ENCODE measurements at places on chromosomes 11 and 22. TPM values are rescaled to one million over a fixed set of nuclear protein-coding genes. Genes with fewer than 3 reads are reported as not detected.

GRCh38 chr11:16587670-16588069 lies 150.8 kb upstream of the C11orf58 start:
- no peaks in the 10 kb centered on the region for H3K27me3 ChIP-seq
- H3K36me3 ChIP-seq = no peaks in the 10 kb centered on the region
- H3K4me3 ChIP-seq = no peak overlapping the region
- H3K27ac ChIP-seq = no peak overlapping the region
- no peaks in the 10 kb centered on the region for H3K4me1 ChIP-seq
- no peak for DNase-seq

DNA sequence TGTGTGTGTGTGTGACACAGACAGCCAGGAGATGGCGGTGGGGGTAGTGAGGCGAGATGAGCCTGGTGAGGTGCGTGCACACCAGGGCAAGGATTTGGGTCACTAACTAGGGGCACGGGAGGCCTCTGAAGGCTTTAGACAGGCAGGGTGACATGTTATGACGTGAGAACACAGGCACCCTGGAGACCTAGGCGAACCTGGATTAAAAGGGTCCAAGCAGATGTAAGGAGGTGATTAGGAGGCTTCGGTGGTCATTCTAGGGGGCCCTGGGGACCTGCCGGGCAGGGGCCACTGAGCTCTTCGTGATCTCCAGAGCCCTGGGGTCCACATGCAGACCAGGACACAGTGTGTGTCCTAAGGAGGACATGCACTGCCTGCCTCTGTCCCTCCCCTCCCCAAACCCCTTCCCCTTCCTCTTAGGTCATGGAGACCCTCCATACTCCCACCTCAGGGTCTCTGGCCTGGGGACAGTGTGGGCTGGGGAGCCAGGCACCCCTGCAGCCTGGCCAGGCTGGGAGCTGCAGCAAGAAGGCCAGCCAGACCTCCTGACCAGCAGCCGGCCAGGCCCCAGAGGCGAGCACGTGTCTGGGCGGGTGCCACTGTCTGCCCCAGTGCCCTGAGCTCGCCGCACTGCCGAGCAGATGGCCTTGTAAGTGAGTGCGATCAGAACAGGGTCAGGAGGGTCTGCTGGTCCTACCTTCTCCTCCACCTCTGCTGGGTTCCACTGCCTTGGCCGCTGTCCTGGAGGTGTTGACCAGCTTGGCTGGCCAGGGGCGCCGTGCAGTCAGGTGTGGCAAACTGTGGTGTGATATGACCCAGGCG lies 32.1 kb downstream of the IFT27 start:
- no peaks in the 10 kb centered on the region for H3K36me3 ChIP-seq
- no peaks in the 10 kb centered on the region for H3K27me3 ChIP-seq
- DNase-seq = no peak
- no peak overlapping the region for H3K27ac ChIP-seq

DNA sequence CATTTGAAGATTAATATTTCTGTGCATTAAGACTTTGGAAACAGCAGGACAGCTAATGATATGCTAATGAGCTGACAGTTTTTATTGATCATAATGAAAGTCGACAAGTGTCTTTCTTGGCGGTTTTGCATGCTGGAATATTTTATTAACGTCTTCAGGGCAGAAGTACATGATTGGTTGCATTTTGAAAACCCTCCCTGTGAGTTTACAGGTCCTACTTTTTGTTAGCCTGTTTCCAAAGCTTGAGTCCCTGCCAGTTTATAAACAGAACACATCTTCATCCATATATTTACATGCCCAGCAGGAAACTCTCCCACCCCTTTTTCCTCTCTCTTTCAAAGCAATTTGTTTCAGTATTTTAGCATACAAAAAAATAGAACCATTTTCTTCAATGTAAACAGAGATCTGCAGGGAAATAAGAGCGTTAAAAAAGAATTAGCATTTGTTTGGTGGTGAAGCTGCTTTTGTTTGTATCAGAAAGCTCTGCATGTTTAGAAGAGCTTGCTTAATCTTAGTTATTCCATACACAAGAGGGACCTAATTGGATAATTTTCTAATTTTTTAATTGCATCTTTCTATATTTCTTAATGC lies 243.6 kb downstream of the NELL1 start:
- no peak for DNase-seq
- no peaks in the 10 kb centered on the region for H3K4me1 ChIP-seq
- no peak overlapping the region for H3K4me3 ChIP-seq
- no peaks in the 10 kb centered on the region for H3K27me3 ChIP-seq

OR10G7 gene
- not detected for total RNA-seq

GRCh38 chr11:74418509-74418895 lies 20.3 kb upstream of the PGM2L1 start:
- no peaks in the 10 kb centered on the region for H3K27me3 ChIP-seq
- no peak for DNase-seq
- no peak overlapping the region for H3K27ac ChIP-seq
- peaks cover 7% of the 10 kb centered on the region for H3K4me1 ChIP-seq
- H3K4me3 ChIP-seq = no peak overlapping the region

PANX2 gene
- total RNA-seq = 1.8 TPM

DNA sequence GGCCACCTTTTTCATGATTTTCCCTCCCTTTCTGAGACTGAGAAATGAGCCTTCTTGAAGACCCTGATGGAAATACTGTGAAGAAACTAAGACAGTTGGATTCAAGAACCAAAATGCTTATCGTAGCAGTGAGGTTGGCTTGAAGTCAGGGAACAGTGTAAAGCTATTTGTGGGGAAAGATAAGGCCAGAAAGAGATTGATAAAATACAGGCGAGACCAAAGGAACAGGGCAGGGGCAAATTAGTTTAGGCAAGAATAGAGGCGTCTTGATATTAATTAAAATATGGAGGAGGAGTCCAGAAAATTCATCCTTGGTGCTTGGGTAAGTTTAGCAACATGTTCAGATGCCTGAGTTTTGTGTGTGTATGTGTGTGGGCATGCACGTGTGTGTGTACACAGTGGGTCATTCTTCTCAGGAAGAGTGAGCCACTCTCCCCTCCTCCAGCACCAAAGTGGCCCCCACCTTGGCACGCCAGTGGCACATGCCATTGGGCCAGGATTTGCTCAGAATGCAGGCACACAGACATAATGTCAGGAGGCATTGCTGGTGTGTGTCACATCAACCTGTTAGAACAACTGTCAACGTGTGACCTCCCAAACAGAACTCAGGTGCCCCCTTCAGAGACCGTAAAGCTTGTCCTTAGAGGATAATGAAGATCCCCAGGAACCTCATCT lies 3.9 kb upstream of the EHF start:
- H3K36me3 ChIP-seq = no peaks in the 10 kb centered on the region
- no peaks in the 10 kb centered on the region for H3K27me3 ChIP-seq
- H3K4me3 ChIP-seq = no peak overlapping the region
- DNase-seq = no peak
- H3K27ac ChIP-seq = no peak overlapping the region
- no peaks in the 10 kb centered on the region for H3K4me1 ChIP-seq

DNA sequence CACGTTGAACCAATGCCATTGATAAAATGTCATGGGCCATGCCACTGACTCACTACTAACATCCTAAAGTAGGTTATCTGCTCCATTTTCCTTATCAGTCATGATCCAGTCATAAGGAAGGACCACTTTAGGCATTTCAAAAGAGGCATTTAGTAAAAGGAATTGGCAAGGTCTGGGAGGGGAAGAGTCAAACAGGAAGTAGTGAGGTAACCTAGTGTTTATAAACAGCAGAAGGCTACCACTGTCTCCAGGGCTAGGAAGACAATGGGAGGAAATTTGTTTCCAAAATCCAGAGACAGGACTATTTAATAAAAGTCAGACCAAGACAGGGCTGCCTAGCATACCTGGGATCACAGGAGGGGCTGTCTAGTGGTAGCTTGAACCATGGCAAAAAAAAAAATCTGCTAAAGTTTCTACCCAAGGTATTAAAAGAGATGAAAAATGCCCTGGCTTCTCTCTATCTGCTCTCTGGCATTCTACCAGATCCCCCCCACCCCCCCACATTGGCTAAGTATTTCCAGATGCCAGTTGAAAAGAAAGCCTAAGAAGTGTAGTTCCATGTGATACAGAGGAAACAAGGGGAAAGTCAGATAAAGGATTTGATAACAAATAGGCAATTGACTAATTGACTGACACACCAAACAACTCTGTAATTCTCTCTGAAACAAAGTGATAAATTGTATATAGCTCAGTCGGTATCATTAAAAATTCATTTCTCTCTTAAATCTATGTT lies 50.4 kb upstream of the C11orf87 start:
- H3K27ac ChIP-seq = no peak overlapping the region
- H3K36me3 ChIP-seq = no peaks in the 10 kb centered on the region
- H3K27me3 ChIP-seq = no peaks in the 10 kb centered on the region
- no peak for DNase-seq

DNA sequence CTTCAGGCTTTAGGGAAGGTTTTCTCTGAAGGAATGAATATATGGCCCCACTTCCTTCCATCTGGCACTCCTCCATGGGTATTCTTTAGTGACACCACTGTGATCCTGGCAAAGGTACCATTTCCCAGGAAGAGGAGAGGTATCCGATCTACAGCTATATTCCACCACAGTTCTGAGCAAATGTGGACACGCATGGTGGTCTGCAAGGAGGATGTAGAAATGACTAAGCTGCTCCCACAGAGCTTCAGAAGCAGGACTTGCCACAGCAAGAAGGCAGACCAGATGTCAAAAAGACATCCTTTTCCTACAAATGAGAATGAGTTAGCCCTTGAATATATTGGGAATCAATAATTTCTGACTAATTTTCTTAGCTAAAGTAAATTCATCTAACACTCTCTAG lies 45.5 kb downstream of the ARFGAP2 start:
- no peak overlapping the region for H3K4me3 ChIP-seq
- DNase-seq = no peak
- no peaks in the 10 kb centered on the region for H3K27me3 ChIP-seq
- no peaks in the 10 kb centered on the region for H3K36me3 ChIP-seq
- no peaks in the 10 kb centered on the region for H3K4me1 ChIP-seq
- no peak overlapping the region for H3K27ac ChIP-seq

GRCh38 chr11:25535467-25536272 lies 796.3 kb upstream of the ANO3 start:
- H3K36me3 ChIP-seq = no peaks in the 10 kb centered on the region
- DNase-seq = no peak
- H3K27ac ChIP-seq = no peak overlapping the region
- H3K4me3 ChIP-seq = no peak overlapping the region

- DNase-seq = peak; percentile 9
- no peaks in the 10 kb centered on the region for H3K4me1 ChIP-seq
- H3K36me3 ChIP-seq = no peaks in the 10 kb centered on the region
- no peak overlapping the region for H3K27ac ChIP-seq
Observed at GRCh38 chr11:69157156-69157821, 1.6 kb downstream of the SMIM38 start.

- no peaks in the 10 kb centered on the region for H3K27me3 ChIP-seq
- H3K36me3 ChIP-seq = peaks cover 10% of the 10 kb centered on the region
- DNase-seq = peak; percentile 20
- peaks cover 9% of the 10 kb centered on the region for H3K4me1 ChIP-seq
- no peak overlapping the region for H3K4me3 ChIP-seq
Observed at GRCh38 chr22:38305471-38306448, 11.5 kb downstream of the CSNK1E start.

- H3K27ac ChIP-seq = peak overlapping the region; percentile 69
- H3K4me1 ChIP-seq = peaks cover 38% of the 10 kb centered on the region
- DNase-seq = no peak
- H3K27me3 ChIP-seq = no peaks in the 10 kb centered on the region
- peak overlapping the region; percentile 84 for H3K4me3 ChIP-seq
Observed at GRCh38 chr11:76379807-76380158, 1.1 kb downstream of the THAP12 start.

MRGPRE gene
- not detected for total RNA-seq

GRCh38 chr11:11860103-11860979 lies 18.6 kb downstream of the USP47 start:
- no peak for DNase-seq
- peak overlapping the region; percentile 6 for H3K27ac ChIP-seq
- no peak overlapping the region for H3K4me3 ChIP-seq
- peaks cover 42% of the 10 kb centered on the region for H3K4me1 ChIP-seq
- no peaks in the 10 kb centered on the region for H3K36me3 ChIP-seq

GVQW3 gene
- total RNA-seq = 2.5 TPM

DNA sequence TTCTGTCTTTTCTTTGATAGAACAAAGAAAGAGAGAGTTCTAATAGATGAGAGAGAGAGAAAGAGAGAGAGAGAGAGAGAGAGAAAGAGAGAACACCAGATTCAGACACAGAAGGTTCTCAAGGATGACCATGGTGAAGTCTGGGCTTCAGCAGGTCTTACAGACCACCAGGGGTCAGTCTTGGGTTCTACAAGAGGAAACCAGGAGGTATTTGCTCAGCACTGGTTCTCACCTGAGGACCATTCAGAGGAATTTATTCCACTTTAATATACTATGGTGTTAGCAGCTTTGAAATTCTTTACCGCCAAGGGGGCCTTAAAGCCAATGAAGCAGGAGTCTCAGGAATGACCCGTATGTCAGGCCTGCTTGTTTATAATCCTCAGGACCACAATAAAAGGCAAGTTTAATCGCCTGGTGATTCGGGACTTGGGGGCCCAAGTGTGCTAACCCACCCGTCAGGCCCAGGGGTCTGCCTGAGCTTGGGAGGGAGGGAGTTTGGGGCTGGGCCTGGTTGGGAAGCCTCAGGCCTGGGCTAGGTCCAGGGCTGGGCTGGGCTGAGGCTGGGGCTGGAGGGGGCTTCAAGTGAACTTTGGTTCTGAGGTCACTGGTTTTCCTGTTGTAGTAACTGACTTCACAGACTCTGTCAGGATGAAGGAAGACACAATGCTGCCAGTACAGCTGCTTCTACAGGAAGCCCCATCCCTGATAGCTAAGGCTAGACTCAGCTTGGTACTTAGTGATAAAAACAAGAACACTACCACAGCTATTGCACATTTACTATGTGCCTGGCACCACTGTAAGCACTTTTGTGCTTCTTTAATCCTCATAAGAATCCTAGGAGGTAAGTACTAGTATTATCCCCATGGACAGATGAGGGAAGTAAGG lies 179.2 kb upstream of the ZBED5 start:
- H3K36me3 ChIP-seq = no peaks in the 10 kb centered on the region
- H3K27me3 ChIP-seq = no peaks in the 10 kb centered on the region
- H3K4me3 ChIP-seq = no peak overlapping the region
- peaks cover 16% of the 10 kb centered on the region for H3K4me1 ChIP-seq
- peak; percentile 16 for DNase-seq

- no peak overlapping the region for H3K4me3 ChIP-seq
- H3K27ac ChIP-seq = no peak overlapping the region
- no peak for DNase-seq
- H3K36me3 ChIP-seq = no peaks in the 10 kb centered on the region
- H3K27me3 ChIP-seq = no peaks in the 10 kb centered on the region
Observed at GRCh38 chr11:122902951-122903350, 20.4 kb downstream of the JHY start.

All from CD8-positive, alpha-beta memory T cell (primary cell).